ENCODE measurements at places on chromosomes 3 and 15. TPM values are rescaled to one million over a fixed set of nuclear protein-coding genes. Genes with fewer than 3 reads are reported as not detected.

DNA sequence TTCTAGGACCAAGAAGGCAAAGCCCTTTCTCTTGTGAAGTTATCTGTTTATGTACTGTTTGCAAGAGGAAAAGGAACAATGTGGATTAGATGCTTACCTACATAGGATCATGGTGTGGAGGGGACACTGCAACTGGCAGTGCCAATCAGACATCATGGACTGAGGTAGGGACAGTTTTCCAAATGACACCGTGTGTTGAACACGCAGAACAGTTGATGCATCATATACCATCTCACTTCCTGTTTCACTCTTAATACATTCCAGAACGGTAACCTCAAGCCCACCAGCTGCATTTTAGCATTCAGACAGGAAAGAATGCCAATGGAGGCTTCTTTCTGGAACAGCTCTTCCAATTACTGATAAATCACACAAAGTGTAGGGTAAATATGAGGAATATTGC lies 397.7 kb upstream of the LMCD1 start:
- no peak for DNase-seq

CCDC54 gene
- total RNA-seq = not detected

DNA sequence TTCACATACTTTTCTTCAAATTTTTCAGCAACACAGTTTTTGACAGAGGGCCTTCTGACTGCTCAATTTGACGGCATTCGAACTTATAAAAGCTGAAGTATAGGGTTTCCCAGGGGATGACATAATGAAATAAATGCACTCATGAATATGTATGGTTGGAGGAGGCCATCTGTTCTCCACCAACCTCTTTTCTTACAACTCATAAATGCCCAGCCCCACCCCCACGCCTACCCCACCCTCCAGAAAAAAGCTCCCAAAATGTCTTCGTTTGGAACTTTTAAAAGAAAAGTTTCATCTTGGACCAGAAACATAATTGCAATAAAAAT lies 211.6 kb upstream of the LRRN1 start:
- DNase-seq = no peak

- DNase-seq = no peak
Observed at GRCh38 chr3:196837819-196838420, 29.8 kb upstream of the SENP5 start.

FAH gene
- total RNA-seq = 122 TPM

GRCh38 chr15:50909010-50909317 lies 481 bp downstream of the AP4E1 start:
- no peak for DNase-seq

GRCh38 chr15:33112541-33113105 lies 81.9 kb downstream of the FMN1 start:
- DNase-seq = no peak

GRCh38 chr3:11624161-11624560 lies 19.6 kb downstream of the VGLL4 start:
- no peak for DNase-seq

DNA sequence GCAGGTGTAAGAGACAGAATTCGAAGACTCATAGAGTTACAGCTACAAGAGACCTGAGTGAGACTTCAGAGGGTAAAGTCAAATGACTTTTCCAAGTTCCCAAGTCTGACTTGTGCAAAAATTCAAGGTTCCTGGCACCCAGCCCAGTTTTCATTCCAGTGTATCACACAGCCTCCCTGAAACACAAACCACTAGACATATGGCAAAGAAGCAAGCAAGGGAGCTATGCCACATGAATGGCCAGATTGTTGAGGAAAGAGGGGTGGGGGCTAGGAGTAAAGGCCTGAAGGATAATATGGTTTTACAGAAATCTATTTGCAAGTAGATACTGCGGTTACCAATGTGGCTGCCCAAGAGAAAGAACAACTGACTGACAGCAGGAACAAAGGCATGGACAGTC lies 301.2 kb downstream of the MECOM start:
- DNase-seq = no peak

CATSPER2 gene
- 5.8 TPM for total RNA-seq

GRCh38 chr3:116413319-116413718 lies 32.0 kb downstream of the LSAMP start:
- DNase-seq = no peak

- DNase-seq = peak; percentile 32
Observed at GRCh38 chr3:36366308-36366707, 14.0 kb upstream of the STAC start.

DNA sequence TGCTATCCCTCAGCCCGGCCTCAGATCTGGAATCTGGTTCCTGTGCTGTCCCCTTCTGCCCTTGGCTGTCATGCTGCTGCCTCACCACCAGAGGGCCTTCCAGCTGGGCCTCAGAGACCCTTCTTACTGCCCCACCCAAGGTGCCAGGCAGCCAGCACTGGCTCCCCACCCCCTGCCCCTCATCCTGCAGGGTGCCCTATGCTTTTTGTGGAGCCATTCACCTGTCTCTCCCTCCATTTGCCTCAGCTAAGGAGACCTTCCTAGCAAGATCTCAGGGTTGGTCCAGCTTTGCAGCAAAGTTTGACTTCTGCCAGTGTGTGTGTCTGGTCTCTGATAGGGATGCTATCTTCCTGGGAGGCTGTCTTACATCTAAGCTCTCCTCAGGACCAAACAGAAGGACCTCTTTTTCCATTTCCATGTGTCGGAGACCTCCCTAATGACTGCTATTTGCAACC lies 1.9 kb upstream of the VWA5B2 start:
- DNase-seq = no peak

DNA sequence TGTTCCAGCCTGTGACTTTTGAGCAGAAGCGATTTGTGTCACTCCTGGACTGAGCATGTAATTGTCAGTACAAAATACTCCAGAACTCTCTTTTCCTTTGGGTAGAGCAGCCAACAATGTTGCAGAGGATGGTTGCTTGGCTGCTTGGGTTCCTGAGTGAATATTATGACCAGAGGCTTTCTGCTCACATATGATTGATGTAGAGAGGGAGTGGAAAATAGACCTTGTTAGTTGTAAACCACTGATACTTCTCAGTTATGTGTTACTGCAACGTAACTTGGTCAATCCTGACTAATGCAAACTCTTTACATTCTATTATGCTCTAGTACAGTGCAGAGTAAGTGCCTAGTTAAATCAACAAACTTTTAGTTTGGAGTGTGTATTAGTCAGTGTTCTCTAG lies 322.6 kb upstream of the KCNH8 start:
- no peak for DNase-seq

GRCh38 chr3:123870033-123870432 lies 14.1 kb downstream of the MYLK start:
- no peak for DNase-seq

ALG1L2 gene
- total RNA-seq = not detected

GRCh38 chr3:45135959-45136358 lies 10.2 kb downstream of the CDCP1 start:
- no peak for DNase-seq

TMEM212 gene
- total RNA-seq = not detected

GOLGA8N gene
- total RNA-seq = 6.0 TPM

DNA sequence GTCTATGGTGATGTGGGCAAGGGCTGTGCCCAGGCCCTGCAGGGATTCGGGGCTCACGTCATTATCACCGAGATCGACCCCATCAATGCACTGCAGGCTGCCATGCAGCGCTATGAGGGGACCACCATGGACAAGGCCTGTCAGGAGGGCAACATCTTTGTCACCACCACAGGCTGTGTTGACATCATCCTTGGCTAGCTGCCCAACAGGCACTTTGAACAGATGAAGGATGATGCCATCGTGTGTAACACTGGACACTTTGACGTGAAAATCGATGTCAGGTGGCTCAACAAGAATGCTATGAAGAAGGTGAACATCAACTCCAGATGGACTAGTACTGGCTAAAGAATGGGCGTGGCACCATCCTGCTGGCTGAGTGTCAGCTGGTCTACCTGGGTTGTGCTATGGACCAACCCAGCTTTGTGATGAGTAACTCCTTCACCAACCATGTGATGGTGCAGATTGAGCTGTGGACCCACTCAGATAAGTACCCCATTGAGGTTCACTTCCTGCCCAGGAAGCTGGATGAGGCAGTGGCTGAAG lies 6.1 kb upstream of the USP8 start:
- DNase-seq = no peak

GRCh38 chr3:72485641-72486040 lies 362.6 kb downstream of the SHQ1 start:
- DNase-seq = no peak

- no peak for DNase-seq
Observed at GRCh38 chr3:197458906-197459470, 96.8 kb downstream of the BDH1 start.

DNA sequence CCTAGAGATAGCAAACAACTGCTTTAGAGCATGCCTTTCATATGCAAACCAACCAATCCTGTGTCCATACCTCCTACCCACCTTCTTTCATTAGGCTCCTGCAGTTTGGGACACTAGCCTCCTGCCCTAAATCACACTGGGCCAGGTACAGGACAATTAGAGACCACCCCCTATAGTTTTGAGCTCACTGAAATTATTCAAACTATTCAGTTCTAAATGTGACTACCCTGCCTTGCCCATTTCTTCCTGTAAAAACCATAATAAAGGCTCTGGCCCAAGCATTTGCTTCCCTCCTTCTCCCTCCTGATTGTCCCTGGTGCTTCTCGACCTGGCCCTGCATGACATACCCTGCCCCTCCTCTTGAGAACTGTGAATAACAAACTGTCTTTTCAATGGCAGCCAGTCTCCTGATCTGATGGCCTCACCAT lies 31.4 kb upstream of the LRIG1 start:
- no peak for DNase-seq

DNA sequence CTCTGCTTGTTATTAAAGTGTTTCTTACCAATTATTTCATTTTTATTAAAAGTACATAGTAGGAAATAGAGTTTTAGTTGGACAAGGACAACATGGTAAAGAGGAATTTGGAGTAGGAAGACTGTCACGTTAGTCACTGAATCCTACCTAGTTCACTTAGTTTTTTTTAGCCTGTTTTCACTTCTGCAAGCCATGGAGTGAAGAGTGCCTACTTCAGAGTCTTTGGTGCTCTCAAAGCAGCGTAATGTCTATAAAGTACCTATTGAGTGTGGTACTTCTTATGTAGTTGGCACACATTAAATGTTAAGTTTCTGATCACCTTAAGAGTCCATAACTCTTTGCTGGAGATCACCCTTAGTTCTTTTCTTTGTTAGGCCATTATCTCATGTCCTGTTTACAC lies 78.7 kb downstream of the LPP start:
- no peak for DNase-seq

GRCh38 chr15:45253330-45253729 lies 1.3 kb downstream of the SLC28A2 start:
- no peak for DNase-seq

- DNase-seq = no peak
Observed at GRCh38 chr3:33041909-33042308, 55.0 kb downstream of the GLB1 start.

DNA sequence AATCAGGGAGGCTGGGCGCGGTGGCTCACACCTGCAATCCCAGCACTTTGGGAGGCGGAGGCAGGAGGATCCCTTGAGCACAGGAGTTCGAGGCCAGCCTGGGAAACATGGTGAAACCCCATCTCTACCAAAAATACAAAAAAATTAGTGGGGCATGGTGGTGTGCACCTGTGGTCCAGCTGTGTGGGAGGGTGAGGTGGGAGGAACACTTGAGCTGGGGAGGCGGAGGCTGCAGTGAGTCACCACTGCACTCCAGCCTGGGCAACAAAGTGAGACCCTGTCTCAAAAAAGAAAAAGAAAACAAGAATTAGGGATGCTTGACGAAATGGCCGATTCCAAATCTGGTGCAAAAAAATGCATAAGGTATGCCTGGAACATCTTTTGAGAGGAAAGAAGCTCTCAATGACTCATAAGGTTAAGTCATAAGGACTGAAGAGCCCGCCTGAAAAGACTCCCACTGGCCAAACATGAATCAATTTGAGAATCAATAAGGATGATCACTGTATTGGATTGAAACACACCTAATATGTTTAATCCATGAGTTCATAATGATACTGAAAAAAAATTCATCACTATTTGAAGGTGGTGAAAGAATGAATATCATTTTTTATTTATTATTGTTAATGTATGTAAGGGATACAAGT lies 27.7 kb downstream of the BLM start:
- DNase-seq = no peak

DNA sequence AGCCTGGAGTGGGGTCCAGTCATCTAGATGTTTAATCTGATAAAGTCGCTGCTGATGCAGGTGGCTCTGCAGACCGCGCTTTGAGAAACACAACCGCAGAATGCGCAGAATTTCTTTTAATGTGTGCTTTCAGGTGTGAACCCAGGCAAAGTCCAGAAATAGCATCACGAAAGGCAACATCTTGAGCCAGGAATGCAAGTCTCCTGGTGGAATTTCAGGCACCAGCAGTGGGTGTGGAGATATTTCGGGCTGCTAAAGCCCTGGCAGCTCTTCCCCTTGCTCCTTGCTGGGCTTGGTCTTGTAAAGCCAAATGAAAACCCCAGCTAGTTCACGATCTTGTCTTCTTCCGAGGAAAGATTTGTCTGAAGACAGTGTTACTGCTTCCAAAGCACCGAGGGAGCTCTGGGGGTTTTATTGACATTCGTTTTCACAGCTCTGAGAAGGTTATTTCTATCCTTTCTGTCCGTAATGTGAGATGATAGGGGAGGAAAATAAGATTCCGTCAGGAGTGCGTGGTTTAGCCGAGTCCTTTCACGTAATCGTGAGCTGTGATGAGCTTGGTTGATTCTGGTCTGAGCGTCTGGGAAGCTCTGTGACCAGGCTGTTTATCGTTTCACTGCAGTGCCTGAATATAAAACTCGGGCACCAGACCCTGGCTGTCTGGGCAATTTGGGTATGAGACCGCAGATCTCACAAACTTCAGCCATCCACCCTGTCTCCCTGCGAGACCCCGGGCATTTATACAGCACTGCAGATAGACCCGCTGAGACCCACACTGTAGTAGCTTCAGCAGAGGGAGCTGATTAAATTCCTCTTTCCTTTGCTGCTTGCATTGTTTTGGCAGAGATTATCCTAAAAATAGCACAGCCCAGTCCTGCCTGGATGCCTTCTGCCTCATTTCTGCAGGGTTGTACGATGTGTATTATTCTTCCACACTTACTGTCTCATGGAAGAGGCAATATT lies 67.0 kb upstream of the SLC25A26 start:
- DNase-seq = peak; percentile 59

DNA sequence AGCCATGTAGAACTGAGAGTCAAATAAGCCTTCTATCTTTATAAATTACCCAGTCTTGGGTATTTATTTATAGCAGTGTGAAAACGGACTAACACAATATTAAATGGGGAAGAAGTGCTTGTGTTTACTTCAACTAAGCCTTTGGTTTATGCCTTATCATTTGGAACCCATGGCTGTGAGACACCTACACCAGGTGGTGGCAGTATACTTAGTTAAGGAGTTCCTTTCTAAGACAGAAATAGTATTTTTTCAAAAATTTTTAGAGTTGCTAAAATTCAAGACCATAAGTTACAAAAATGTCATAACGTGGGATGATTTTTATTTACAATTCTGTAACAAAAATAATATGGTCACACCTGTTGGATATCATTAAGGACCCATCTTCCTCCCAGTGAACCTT lies 354.5 kb upstream of the SOX14 start:
- no peak for DNase-seq

Measured in Caki2 (cell line).